ENCODE measurements at places on chromosomes 12 and 14.

- DNase-seq, result no peak
Observed at GRCh38 chr12:18323159-18323558, 61.8 kb downstream of the PIK3C2G start.

GRCh38 chr12:130049666-130050065, 112.6 kb upstream of the FZD10 start:
- no peak for DNase-seq

- DNase-seq, result no peak
Observed at GRCh38 chr14:72801836-72802587, 91.9 kb downstream of the DPF3 start.

DNA sequence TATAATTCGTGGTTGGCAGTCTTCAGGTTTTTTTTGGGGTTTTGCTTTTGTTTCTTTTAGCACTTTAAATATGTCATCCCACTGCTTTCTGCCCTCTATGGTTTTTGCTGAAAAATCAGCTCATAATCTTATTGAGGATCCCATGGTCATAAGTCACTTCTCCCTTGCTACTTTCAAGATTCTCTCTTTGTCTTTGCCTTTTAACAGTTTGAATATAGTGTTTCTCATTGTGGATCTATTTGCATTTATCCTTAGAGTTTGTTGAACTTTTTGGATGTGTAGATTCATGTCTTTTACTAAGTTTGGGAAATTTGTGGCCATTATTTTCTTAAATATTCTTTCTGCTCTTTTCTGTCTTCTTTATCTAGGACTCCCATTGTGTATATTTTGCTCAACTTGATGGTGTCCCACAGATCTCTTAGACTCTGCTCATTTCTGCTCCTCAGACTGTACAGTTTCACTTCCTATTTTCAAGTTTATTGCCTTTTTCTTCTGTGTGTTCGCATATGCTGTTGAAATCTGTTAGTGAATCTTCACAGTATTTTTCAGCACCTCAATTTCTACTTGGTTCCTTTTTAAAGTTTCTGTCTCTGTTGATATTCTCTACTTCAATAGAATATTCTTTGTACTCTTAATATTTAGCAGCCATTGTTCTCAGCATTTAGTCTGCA, 70.8 kb downstream of the WNK1 start:
- no peak for DNase-seq

DNA sequence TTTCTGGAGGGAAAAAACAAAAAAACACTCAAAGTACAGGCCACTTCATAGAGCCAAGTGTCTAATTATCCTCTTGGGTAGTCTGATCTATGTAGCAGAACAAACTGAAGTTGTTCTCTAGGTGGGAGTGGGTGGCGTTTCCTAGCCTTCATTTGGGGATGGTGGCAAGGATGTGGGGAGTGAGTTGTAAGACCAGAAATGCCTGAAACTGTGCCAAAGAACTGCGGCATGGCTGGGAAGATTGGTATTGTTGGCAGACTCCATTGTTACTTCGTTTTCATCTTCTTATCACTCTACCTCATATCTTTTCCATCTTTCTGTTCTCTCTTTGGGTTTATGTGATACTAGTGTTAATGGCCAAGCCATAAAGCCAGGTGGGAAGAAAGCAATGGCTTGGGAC, 177.3 kb upstream of the DDHD1 start:
- no peak for DNase-seq

DNA sequence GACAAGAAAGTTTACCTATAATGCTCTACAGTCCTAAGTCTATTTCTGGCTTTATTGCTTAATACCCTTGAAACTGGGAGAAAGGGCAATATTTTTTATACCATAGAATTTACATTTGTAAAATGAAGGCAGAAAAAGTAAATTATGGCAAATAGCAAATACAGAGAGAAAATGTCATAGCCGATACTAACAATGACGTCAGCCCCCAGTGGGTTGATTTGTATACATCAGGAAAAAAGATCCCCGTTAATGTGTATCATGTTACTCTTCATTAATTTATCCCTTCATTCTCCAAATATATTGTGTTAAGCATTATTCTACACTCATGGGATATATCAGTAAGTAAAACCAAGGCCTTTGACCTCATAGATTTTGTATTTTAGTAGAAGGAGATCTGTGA, 445.1 kb upstream of the SYT1 start:
- no peak for DNase-seq

Measured in NCI-H1436 (cell line).